Calu3 (cell line): ENCODE measurements at places on chromosomes 2 and 18.

GRCh38 chr2:190583507-190584337 lies 49.2 kb upstream of the NEMP2 start:
- DNase-seq: no peak

DNA sequence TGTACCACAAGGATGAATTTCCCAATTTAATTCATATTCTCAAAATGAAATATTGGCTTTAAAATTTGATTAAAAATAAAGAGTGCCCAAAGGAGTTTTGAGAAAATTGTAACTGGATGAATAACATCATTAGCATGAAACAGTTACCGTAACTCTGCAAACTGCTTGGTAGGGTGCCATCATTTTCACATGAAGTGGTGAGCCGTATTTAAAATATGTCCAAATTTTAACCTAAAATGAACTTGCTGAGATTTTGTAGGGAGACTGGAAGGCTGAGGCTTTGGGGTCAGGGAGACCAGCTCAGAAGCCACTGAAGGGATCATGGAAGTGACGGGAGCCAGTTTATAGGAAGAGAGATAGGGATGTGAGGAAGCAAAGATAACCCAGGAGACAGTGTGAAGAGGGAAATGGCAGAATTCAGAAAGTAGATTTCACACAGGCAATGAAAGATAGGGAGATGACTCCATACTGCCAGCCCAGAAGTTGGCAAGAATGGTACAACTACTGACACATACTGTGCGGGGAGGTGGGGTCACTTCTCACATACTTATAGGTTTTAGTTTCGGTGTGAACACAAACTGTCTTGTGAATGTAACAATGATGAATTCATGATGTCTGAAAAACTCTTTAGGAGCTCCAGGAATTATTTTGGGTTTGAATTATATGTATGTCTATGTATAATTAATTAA lies 53.8 kb downstream of the EFEMP1 start:
- no peak for DNase-seq

DNA sequence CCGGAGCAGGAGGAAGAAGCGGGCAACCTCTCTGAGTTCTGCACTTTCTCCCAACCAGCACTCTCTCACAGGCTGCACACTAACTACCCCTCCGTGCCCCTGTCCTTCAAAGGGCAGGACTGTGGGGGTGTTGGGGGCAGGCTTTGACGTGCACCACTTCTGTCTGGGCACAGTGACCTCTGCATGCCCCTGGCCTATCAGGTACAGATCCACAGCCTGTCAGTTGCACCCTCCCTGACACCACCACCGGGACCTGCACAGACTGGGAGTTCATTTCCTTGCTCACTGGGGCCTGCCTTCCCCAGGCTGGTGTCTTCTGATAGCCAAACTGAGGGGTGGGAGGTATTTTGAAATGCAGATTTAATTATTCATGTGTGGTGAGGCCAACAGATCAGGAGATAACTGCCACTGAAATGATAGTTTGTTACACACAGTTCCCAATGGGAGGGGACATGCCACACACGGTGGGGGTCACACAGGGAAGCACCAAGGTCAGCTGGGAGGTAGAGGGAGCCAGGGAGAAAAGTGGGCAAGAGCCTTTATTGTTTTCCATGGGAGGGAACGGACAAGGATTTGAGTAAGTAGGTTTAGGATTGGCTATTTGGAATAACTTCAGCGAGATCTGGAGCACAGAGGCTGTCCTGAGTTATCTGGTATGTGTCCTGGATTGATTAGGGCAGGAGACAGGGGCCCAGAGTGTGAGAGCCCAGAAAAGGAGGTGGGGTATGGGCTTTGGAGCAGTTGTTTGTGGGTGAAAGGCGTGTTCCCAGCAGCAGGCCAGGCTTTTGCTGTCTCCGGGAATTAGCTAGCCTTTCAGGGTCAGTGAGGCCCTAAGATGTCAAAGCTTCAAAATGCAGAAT lies 251.6 kb downstream of the AFF3 start:
- no peak for DNase-seq

GRCh38 chr2:161332371-161332967 lies 24.2 kb downstream of the PSMD14 start:
- DNase-seq: no peak

GRCh38 chr18:79940126-79940813 lies 11.2 kb downstream of the SLC66A2 start:
- no peak for DNase-seq

DNA sequence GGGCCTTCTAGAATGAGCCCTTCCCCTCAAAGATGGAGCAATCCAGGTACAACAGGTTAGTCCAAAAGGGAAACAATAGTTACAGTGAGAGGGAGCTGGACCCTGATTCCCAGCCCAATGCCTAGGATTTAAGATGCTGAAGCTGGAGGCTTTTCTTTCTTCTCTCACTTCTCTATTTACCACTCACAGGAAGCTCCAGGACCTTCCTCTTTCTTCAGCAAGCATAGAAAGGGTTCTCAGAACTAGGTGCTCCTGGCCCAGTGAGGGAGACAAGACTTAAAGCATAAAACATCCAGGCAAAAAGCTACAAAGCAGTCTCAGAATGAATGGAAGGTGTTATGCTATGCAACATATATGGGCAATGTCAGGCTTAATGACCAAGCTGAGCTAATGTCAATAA lies 279.0 kb downstream of the SRBD1 start:
- DNase-seq: no peak

GRCh38 chr18:34957864-34958259 lies 83.4 kb upstream of the MAPRE2 start:
- DNase-seq: no peak

DNA sequence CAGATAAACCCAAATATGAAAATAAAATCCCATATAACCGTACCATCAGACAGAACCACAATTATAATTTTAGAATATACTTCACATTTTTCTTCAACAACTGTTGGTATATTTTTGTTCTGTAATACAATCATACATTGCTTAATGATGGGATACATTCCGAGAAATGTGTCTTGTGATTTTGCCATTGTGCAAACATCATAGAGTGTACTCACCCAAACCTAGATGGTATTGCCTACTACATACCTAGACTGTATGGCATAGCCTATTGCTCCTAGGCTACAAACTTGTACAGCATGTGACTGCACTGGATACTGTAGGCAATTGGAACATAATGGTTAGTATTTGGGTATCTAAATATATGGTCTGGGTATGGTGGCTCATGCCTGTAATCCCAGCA lies 30.6 kb downstream of the MAPRE3 start:
- DNase-seq: no peak

DNA sequence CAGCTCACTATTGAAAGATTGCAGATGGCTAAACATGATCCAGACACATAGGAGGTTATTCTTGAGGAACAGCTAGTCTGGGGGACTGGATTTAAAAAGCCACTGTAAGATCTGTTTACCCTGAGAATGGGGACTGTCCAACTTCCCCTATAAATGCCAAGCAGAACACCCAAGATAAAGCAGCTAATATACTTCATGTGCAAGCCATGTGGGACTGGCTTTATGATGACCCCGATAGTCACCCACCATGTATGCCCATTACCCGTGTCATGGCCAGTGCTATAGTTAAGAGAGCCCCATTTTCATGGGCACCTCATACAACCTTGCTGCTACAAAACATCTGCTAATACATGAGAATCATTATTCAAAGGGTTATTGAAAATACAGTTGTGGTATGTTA lies 16.0 kb downstream of the YPEL5 start:
- DNase-seq: no peak

DNA sequence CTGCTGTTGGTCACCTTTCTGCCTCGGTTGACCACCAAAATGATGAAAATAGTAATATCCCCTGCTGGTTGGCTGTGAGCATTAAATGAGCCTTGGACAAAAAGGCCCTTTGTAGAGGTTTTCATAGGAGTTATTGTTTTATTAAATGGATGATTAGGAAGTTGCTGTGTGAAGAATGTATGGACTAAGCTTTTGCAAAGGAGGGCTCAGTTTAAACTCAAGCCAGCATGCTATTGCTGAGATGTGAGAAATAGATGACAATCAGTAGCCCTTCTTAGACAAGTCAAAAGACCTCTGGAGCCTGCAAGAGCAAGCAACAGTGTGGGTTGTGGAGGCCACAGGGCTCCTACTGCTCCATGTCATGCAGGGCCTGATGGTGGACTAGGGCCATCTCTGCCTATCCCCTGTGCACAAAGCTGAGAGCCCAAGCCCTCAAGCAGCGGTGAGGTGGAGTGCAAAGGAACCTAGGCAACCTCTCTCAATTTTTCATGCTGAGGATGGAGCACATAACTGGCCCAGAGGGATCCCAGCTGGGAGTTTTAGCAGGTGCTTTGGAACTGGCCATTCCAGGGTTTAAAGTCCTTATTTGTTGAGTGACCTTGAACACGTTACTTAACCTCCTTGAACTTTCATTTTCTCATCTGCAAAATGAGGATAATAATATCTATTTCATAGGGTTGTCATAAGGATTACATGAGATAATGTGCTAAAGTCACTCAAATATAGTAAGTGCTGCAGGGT lies 37.1 kb downstream of the FOSL2 start:
- no peak for DNase-seq

- no peak for DNase-seq
Observed at GRCh38 chr18:9066358-9066757, 36.1 kb upstream of the NDUFV2 start.

DNA sequence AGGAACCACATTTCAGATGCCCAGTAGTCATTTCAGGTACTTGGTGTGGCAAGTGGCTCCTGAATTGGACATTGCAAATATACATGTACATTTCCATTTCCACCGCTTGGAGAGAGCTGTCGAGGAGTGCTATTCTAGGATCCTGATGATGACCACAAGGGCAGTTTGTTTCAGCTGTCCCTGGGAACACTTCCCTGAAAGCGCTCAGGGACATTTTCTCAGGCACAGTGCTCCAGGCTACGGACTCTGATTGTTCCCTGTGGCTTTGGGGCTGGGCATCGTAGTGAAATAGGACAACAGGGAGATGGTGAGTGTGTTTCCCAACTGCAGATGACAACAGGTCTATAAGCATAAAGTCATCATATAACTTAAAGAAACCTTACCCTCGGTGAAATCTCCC lies 3.1 kb downstream of the DBI start:
- no peak for DNase-seq

DNA sequence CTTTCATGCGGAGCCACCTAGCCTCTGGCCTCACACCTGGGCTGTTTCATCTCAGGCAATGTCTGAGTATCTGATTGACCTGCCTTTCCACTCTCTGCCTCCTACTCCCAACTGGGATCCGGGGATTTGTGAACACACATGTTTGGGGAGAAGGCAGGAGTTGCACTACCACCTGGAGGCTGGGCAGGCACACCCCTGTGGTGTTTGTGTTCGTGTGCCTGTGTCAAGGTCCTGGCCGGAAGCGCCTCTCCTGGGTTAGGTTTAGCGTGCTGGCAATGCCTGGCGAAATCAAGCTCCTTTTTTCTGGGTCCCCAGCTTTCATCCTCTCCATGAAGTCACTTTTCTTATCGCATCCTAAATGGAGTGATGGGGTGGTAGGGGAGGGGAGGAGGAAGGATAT lies 63.9 kb downstream of the GATA6 start:
- no peak for DNase-seq

DNA sequence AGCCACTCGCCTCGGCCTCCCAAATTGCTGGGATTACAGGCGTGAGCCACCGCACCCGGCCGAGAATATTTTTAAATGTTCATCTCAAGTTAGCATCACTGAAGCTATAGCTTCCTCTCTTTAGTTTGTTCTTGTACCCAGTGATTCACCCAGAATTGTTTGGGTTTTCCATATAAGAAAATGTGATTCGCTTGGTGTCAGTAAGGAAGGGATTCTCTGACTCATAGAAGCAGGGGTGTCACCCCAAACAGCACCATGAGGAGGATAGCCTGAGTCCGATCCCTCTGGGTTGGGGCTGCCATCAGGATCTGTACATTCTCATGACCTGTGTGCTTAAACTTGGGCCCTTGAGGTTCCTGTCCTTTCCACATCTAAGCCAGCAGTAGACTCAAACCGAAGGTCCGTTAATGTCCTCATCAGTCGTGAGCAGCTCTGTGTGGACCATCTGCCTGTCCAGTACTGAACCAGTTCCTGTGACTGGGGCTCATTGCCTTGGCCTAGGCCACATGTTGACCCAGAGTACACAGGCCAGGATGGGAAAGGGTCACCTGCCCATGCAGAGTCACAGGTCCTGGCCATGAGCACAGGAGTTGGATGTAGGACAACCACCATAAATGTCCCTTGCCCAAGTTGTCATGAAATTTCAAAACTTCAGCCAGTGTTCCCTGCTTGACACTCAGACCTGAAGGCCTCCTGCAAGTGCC lies 311.9 kb downstream of the GBX2 start:
- no peak for DNase-seq

- no peak for DNase-seq
Observed at GRCh38 chr2:184654945-184655344, 56.6 kb downstream of the ZNF804A start.

GRCh38 chr2:190425221-190425866 lies 17.2 kb downstream of the MFSD6 start:
- DNase-seq: no peak

- DNase-seq: no peak
Observed at GRCh38 chr2:195759877-195760276, 102.9 kb downstream of the SLC39A10 start.

DNA sequence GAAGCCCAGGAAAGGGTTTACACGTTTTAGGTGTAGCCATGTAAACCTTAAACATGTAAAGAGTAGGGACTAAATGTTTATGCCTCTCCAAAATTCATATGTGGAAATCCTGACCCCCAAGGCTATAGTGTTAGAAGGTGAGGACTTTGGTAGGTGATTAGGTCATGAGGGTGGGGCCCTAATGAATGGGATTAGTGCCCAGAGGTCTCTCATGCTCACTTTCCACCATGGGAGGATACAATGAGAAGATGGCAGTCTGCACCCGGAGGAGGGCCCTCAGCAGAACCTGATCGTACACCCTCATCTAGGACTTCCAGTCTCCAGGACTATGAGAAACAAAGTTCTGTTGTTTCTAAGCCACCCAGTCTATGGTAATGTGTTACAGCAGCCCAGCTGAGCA lies 119.6 kb downstream of the TMEM163 start:
- no peak for DNase-seq
